Panc1 (cell line): ENCODE measurements at places on chromosomes 2 and 18. TPM values are rescaled to one million over a fixed set of nuclear protein-coding genes. Genes with fewer than 3 reads are reported as not detected.

Gene TUBA3E
- total RNA-seq, result not detected

- H3K36me3 ChIP-seq, result no peaks in the 10 kb centered on the region
- DNase-seq, result no peak
- no peaks in the 10 kb centered on the region for H3K4me1 ChIP-seq
- no peak overlapping the region for H3K27ac ChIP-seq
Observed at GRCh38 chr2:226913641-226914040, 77.8 kb downstream of the RHBDD1 start.

GRCh38 chr18:23506393-23506792 is 3.1 kb downstream of the RMC1 start:
- no peak for DNase-seq
- no peak overlapping the region for H3K27ac ChIP-seq
- H3K27me3 ChIP-seq, result no peaks in the 10 kb centered on the region
- no peaks in the 10 kb centered on the region; the same call in 1 of the 2 replicates for H3K36me3 ChIP-seq

Gene SERPINB2
- not detected for total RNA-seq

Gene SULT1C4
- not detected for total RNA-seq

DNA sequence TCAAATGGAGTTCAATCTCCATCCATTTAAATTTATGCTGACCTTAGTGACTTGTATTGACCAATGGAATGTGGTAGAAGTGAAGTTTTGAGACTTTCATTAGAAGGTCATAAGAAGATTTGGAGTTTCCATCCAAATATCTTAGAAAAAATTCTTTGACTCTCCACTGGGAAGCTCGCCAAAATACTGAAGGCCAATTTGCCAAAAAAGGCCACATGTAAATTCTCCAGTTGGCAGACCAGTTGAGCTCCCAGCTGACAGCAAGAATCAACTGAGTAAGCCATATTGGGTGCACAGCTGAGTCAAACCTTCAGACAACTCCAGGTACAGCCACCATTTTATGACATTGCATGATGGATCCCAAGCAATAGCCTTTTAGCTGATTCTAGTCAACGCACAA is 228.3 kb upstream of the SETBP1 start:
- DNase-seq, result no peak
- no peak overlapping the region for H3K4me3 ChIP-seq
- H3K27ac ChIP-seq, result no peak overlapping the region
- H3K36me3 ChIP-seq, result no peaks in the 10 kb centered on the region
- no peaks in the 10 kb centered on the region for H3K4me1 ChIP-seq

- H3K36me3 ChIP-seq, result no peaks in the 10 kb centered on the region
- no peak for DNase-seq
- no peaks in the 10 kb centered on the region for H3K27me3 ChIP-seq
- H3K27ac ChIP-seq, result no peak overlapping the region
- no peak overlapping the region for H3K4me3 ChIP-seq
Observed at GRCh38 chr2:235661167-235661937, 167.5 kb downstream of the AGAP1 start.

DNA sequence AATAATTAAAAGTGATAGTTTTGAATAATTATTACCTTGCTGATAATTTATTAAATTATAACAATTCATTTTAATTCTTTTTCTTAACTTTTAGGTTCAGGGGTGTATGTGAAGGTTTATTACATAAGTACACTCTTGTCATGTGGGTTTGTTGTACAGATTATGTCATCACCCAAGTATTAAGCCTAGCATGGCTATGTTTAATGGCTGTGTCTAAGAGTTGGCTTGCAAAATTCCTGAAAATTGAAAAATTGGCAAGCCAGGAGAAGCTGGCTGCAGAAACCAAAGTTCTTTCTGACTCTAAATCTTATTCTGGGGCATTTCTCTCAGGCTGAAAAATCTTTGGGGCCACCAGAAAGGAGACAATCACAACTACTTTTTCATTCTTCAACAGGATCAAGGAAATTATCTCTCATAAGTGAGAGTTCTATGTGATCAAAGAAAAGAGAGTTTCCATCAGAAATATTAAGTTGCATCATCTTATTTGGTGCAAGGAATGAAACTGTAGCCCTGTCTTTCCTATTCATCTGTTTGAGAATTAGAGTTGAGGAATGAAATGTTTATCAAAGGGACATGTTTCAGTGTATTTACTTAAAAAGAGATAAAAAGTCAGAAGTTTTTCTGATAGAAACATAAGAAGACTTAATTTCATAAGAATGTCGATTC is 412.1 kb upstream of the CDH2 start:
- H3K27ac ChIP-seq, result no peak overlapping the region
- no peaks in the 10 kb centered on the region for H3K4me1 ChIP-seq
- no peaks in the 10 kb centered on the region for H3K36me3 ChIP-seq
- no peak for DNase-seq

Gene ASIC4
- 0.21 TPM for total RNA-seq

Gene SERPINB7
- not detected for total RNA-seq

- H3K4me3 ChIP-seq, result no peak overlapping the region
- H3K36me3 ChIP-seq, result no peaks in the 10 kb centered on the region; the same call in 1 of the 2 replicates
- H3K27me3 ChIP-seq, result no peaks in the 10 kb centered on the region
- no peak for DNase-seq
- H3K27ac ChIP-seq, result no peak overlapping the region
Observed at GRCh38 chr18:35075132-35075531, 33.9 kb downstream of the MAPRE2 start.

- H3K4me3 ChIP-seq, result no peak overlapping the region
- no peak for DNase-seq
Observed at GRCh38 chr18:22167091-22167470, 2.3 kb upstream of the GATA6 start.

DNA sequence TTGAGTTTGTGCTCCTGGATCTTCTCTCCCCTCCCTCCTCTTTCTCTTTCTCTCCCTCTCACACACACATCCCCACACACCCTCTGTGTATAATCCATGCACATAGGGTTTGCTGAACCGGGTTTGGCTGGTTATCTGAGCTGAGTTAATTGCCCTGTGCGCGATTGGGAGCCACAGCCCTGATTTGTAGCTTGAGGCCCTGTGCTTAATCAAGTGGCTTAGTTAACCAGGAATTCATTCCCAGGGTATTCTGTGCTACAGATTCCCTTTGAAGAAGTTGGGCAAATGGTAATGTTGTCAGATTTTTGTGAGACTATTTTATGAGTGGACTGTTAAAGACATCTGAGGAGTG is 6.2 kb downstream of the PARD3B start:
- H3K27ac ChIP-seq, result no peak overlapping the region
- H3K36me3 ChIP-seq, result no peaks in the 10 kb centered on the region
- no peaks in the 10 kb centered on the region for H3K4me1 ChIP-seq
- H3K4me3 ChIP-seq, result no peak overlapping the region
- DNase-seq, result no peak

DNA sequence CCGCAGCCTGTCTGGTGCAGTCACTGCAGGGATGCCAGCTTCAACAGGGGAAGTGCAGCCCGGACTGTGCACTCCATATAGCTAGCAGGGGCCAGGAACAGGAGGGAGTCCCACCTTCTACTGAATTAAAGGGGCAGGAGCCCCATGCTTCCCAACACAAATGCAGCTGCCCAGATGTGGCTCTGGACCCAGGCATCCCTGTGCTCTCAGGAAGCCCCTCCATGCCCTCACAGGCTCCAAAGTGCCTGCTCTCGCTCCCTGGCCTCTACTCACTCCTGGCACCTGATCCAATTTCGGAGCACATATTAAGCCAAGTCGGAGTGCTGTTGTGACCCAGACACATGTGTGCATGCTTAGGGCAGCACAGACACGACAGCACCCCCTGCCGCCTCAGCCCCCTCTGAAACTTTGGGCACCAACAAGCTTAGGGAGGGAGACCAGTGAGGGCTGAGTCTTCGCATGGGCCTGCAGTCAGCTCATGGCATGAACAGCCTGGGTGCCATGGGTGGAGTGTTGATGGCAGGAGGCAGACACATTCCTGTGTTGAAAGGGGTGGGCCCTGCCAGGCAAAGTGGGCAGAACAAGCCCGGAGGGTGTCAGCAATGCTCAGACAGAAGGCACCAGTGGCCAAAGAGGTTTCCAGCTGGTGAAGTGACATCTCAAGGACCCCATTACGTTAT is 83.5 kb downstream of the ZNF804A start:
- H3K4me1 ChIP-seq, result no peaks in the 10 kb centered on the region
- DNase-seq, result no peak

GRCh38 chr2:199663157-199663556 is 187.8 kb downstream of the FTCDNL1 start:
- H3K27ac ChIP-seq, result no peak overlapping the region
- DNase-seq, result no peak
- no peaks in the 10 kb centered on the region for H3K4me1 ChIP-seq
- H3K4me3 ChIP-seq, result no peak overlapping the region
- H3K36me3 ChIP-seq, result no peaks in the 10 kb centered on the region

GRCh38 chr2:86022661-86023365 is 82.9 kb downstream of the POLR1A start:
- no peaks in the 10 kb centered on the region for H3K27me3 ChIP-seq

- peaks cover 8% of the 10 kb centered on the region for H3K27me3 ChIP-seq
- no peaks in the 10 kb centered on the region for H3K4me1 ChIP-seq
- no peak for DNase-seq
- no peaks in the 10 kb centered on the region; the same call in 1 of the 2 replicates for H3K36me3 ChIP-seq
- H3K4me3 ChIP-seq, result peak overlapping the region; percentile 67
- no peak overlapping the region for H3K27ac ChIP-seq
Observed at GRCh38 chr2:74835831-74836674, 2.1 kb downstream of the HK2 start.
